ENCODE measurements at places on chromosomes 4 and X.
A peak's percentile ranks its signal among the peaks of the same experiment; 100 is the strongest.

DNA sequence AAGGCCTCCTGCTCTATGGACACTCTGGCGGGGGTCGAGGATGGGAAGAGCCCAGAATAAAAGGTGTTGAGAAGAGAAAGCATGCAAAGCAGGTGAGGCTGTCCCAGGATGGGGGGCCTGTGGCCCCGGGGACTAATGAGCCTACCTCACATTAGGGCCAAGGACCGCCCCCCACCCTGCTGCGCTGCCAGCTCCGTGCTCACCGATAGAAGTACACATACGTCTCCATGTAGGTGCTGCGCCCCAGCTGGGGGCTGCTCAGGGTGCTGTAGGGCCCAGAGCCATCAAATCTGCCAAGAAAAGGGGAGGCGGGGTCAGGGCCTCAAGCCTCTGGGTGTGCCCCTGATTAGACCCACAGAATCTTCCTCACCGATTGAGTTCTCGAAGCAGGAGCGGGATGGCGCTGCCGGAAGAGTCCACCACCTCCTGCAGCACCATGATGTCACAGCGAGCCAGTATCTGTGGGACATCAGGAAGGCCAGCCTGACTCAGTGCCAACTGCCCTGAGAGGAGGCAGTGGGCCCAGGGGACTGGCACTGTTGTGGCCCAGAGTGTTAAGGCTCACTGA, 4.3 kb downstream of the DNASE1L1 start:
- DNase-seq = no peak

DNA sequence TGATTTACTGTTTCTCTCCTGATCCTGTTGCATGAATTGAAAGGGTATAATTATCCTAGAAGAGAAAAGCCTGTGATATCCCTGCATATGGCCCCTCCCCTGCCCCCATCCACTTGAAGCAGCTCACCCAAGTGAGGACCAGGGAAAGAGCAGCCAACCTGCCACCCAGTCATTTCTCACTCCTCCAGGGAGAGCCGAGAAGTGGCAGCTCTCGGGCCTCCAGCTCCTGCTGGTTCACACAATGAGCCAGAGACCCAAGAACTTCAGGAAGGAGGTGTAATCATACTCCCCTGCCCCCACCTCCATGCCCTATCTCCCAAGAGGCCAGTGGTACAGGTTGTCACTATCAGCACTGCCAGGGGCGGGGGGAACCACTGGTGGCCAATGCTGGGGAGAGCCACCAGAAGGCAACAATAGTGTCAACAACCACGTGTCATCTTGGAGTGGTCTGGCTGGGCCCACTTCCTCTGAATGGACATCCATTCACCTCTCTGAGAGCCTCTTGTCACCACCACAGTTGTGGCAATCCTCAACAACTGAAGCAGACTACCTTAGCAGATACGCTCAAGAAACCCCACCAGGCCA, 42.9 kb downstream of the APOO start:
- DNase-seq = peak; percentile 11

GRCh38 chrX:12548341-12548740, 242.9 kb upstream of the PRPS2 start:
- no peak for DNase-seq

DNA sequence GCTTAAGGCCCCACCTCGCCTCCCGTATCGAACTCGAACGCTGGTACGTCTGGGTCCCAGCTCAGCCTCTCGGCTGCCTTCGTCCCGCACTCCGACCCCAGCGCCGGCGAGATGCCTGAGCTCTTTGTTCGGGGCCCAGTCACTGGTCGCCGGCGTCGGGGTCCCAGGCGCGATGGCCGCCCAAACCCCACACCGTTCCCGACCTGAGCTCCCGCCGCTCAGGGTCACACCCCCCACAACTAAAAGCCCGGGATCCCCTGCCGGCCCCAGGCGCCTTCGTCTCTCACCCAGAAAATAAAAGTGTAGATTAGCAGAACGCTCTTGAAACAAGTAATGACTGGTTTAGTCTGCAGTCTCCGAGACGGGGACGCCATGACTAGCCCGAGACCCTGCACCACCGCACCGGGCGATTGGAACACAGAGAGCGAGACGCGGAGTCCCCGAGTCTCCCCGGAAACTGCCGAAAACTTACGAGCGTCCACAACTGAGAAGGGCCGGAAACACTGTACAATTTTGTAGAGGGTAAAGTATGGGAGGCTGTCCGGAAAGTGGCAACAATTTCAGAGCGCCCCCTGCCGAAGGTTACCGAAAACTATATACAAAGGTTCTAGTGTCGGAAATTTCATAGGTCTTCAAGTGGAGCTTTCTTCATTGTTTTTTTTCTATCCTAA, at the start of gene TSPAN6:
Gene TSPAN6 (minus strand): TSS at position 486 of the 671 bp plus-strand sequence. CDS start 112 bp downstream, at position 374.
- peak; percentile 91 for DNase-seq

DNA sequence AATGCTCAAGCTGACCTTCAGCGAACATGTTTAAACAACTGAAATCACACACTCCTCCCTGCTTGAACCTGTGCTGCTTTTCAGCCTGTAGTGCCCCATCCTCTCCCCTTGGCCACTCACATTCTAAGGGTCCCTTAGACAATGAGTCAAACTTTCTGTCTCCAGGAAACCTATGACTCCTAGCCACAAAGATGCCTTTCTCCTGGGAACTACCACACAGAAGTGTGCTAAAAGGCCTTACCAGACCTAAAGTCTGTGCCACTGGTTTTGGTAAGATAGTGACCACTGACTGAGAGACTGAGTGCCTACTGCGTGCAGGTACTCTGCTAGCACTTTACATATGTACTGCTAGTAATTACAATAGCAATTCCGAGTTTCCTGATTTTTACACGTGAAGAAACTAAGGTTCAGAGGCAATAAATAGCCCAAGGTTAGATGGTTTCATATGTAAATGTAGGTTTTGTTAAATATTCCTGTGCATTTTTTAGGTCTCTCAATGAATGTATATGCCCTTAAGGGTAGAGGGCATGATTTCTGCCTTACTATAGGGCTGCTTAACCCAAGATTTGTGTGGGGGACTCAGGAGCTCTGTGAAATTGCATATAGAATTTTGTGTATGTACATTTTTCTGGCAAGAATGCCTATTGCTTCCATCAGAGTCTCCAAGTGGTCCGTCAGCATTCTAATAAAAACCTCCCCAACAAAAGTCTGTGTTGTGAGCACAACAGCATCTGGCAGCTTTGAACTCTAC, 71.1 kb downstream of the NSG1 start:
- peak; percentile 57 for DNase-seq

DNA sequence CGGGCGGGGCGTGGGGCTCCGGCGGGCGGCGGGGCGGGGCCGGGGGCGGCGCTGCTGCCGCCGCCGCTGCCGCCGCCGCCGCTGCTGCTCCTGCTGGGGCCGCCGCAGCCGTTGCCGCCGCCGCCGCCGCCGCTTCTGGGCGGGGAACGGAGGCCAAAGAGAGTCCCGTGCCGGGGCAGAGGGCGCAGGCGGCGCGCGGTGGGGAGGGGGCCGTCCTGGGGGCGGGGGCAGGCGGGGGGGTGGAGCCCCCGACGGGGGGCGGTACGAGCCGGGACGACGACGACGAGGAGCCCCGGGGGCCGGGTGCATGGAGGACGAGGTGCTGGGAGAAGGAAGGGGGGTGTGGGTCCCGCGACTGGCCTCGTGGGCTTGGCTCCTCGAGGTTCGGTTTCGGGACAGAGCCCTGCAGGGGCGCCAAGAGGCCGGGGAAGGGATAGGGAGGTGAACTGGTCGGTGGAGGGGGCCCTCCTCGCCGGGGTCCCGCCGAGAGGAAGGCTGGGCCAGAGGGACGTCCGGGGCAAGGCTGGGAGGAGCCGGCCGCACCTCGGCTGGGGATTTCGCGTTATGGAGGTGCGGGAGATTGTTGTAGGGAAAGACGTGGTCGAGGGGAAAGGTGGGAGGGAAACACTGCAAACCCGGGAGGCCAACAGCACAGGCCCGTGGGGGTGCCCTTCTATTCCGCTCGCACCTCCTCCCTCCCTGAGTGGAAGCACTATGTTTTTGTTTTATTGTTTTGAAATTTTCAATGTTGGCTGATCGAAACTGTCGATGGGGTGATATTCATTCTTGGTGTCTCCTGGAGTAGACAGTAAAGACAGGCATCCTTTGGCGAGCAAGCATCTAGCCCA, 1.9 kb downstream of the BCORL1 start:
- DNase-seq = no peak

- peak; percentile 33 for DNase-seq
Observed at GRCh38 chr4:154490583-154491340, 837 bp downstream of the DCHS2 start.

DNA sequence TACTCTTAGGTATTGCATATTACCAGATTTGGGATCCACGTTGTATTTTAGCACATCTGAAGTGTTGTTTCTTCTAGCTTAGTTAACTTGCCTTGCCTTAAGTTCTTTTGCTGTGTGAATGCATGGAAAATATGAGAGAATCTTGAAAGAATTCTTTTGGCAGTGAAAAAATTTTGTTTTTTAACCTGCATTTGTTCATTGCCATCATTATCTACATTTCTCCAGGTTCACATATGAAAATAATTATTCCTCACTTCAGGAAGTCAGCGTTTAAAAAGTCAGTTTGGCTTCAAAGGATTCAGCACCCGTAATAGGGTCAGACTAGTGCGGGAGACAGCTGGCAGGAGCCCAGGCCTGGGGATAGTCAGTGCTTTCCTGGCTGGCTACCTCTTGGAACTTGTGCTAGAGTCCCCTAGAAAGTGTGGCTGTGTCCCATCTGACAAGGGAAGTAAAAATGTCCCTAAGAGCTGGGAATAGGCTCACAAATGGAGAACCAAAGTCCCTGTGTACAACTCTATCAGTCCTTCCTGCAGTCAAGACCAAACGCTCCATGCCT, 251.9 kb upstream of the KLF3 start:
- no peak for DNase-seq

- DNase-seq = no peak
Observed at GRCh38 chr4:156173486-156173885, 219.8 kb upstream of the CTSO start.

DNA sequence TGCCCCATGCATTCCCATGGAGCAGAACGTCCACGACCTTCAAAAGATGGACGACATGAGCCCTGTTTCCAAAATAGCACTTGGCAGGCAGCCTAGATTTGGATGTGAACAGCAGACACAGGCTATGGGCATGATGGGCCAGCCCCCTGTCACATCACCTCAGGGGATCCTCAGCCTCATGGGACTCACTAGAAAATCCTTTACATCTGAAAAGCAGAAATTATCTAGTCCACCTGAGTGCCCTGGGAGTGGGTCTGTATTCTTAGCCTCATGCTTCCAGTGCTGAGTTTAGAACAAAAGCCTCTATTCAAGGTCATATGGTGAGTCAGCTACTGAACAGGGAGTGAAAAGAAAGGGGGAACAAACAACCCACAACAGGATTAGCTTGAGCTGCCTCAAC, 35.8 kb downstream of the GRIA3 start:
- DNase-seq = no peak

- DNase-seq = peak; percentile 39
Observed at GRCh38 chrX:108001218-108001814, 19.1 kb upstream of the TEX13B start.

GRCh38 chr4:138235419-138235952, 6.7 kb downstream of the SLC7A11 start:
- peak; percentile 82 for DNase-seq

GRCh38 chr4:23733476-23733875, 156.4 kb downstream of the PPARGC1A start:
- DNase-seq = no peak

GRCh38 chr4:109191216-109191615, 111.2 kb downstream of the COL25A1 start:
- no peak for DNase-seq

DNA sequence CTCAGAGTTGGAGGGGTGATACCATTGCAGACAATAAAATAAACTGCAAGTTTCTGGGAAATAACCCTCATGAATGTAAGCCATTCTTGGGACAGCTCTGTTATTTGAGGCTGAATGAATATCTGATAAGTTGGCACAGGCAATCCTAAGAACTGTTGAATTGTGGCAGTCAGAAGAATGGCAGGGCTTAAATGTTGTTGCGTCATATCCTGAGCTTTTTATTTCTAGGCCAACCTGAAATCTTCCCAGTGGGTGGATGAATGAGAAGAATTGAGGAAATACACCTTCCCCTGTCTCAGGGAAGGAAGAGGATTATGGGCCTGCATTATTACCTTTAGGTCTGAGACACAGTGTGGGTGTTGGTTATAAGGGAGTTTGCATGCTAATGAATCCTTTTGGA, 64.4 kb upstream of the C4orf54 start:
- DNase-seq = no peak

DNA sequence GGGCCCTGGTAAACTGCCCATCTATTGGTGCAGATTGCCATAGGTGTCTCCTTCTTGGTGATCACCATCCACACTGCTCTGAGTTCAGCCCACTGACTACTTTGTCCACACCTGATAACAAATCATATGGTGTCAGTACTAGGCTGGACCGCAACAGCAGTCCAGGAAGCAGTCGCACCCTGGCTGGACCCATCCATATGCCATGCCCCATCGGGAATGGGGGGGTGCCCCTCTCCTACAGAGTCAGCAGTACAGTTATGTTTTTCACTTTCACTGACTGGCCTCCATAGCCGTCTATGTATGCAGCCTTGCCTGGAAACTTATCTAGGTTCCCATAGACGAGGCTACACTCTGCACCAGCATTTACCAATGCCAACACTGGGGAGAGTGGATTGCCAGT, 226.1 kb downstream of the ADGRL3 start:
- no peak for DNase-seq

DNA sequence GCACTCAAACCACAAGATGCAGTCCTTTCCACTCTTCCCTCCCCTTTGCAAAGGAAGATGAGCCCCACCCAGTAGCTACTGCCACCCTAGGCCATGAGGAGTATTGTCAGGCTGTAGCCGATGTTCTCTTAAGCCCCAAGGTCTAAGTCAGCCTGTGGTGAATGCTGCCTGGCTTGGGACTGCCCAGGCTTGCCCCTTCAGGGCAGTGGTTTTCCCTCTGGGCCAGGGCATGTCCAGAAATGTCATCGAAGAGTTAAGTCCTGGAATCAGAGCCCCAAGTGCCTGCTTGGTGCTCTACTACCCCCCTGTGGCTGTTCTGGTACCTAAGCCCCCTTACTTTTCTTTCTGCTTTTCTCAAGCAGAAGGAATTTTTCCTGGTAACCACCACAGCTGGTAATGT, 11.8 kb upstream of the PGK1 start:
- peak; percentile 79 for DNase-seq

DNA sequence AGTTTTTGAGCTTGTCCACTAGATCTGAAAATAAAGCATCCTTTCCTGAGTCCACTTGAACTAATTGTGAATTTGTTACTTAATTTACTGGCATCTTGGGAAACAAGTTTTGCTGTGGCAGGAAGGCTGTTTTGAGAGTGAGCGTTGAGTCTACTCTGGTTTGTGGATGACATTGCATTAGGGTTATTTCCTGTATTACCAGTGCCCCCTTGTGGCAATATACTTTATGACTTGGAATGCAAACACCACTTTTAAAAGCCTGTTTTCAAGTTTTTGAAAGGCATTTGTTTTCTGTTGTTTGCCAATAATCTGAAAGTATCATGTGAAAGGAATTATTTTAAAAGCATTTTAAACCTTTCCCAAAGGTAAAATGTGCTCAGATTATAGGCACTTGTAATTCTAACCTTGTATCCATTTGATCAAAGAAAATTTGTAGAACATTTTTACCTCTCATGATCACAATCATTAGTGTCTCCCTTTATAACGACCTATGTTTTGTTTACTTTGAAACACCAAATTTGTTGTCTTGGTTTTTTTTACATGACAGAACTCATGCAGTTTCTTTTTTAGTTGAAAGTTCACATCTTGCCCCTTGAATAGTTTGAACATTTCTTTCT, 18.0 kb upstream of the CYP2U1 start:
- peak; percentile 77 for DNase-seq

GRCh38 chr4:92099861-92100260, 203.9 kb upstream of the GRID2 start:
- DNase-seq = peak; percentile 81

GRCh38 chrX:20711366-20711765, 444.7 kb upstream of the RPS6KA3 start:
- no peak for DNase-seq

Data from mesendoderm (in vitro differentiated cells).